ENCODE measurements at places on chromosomes 1 and 21.

- no peak for DNase-seq
Observed at GRCh38 chr1:41640141-41640751, 155.8 kb upstream of the EDN2 start.

GRCh38 chr1:184520336-184520735 lies 133.5 kb downstream of the C1orf21 start:
- no peak for DNase-seq

GRCh38 chr1:58089898-58090534 lies 456.5 kb downstream of the OMA1 start:
- no peak for DNase-seq

GRCh38 chr1:180925471-180926051 lies 12.9 kb downstream of the KIAA1614 start:
- no peak for DNase-seq

DNA sequence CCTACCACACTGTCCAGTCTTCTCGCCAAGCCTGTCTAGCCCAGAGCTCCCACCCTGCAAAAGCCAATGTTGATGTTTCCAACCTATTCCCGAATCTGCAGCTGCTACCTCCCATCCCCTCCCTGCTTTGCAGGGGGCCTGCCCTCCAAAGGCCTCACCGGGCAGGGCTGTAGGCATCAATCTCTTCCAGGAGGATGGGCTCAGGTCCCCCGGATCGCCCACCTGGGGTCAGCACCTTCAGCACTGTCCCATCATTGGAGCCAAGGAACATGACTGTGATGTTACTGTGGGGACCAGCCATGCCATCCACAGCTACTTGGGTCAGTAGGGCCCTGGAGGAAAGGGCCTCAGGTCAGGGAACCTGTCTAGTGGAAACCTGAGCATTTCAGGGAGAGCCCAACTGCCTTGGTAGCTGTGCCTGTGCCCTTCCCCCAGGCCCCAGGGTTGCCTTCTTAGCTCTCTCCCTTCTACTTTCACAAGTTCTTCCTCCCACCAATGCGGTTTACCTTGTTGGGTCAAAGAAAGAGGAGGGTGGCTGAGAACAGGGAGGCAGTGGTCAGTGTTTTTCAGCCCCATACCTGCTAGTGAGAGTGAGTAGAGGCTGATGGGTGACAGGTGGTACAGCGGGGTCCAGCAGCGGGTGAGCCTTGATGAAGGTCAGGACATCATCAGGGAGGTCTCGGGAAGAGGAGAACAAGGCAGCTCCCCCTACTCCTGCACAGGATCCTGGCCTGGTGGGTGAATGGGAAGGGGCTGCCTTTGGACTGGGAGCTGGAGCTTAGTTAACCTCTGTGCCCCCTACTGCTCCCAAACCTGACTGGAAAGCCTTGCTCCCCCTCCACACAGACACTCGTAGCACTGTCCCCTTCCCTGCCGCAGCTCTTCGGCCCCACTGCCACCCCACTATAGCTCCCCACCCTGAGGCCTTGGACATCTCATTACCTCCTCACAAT lies 10.7 kb downstream of the SEMA6C start:
- DNase-seq, result no peak

GRCh38 chr1:228281631-228282328 lies 73.9 kb downstream of the OBSCN start:
- no peak for DNase-seq

GRCh38 chr1:81209461-81209860 lies 591.3 kb upstream of the ADGRL2 start:
- DNase-seq, result no peak

GRCh38 chr1:226417830-226418546 lies 10.1 kb upstream of the PARP1 start:
- DNase-seq, result no peak

- DNase-seq, result no peak
Observed at GRCh38 chr1:10832703-10833102, 36.3 kb upstream of the CASZ1 start.

DNA sequence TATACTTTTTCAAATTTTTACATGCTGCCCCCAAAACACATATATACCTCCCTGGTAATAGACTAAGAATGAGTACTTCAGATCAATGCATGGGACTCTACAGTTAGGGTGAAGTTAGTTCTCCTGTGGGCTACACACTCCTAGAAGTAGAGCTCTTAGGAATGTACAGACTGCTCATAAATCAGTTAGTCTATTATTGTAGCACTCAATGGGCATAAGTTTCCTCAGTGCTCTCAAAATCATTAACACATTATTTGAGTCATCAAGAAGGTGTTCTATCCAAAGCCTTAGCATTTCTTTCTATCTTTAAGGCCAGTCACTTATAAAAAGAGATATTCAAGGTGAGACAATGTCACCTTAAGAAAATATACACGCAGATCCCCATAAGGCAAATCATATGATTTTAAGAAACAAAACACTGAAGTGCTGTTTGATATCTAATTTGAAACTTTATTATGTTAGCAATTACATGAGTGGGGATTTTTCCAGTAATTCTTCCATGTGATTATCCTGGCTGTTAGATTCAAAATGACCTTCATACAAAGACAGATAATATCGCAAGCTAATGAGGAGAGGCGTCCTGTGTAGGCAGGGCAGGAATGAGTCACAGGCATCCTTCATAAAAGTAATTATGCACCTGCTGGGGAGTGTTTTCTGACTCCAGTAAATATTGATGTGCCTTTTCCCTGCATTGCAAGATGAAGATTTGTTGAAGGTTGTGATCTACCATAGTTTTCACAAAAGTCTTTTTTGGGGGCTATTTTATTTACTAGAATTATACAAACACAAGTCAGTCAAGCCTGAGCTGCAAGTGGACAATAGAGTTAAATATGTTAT lies 167.2 kb upstream of the ATP1B1 start:
- no peak for DNase-seq

DNA sequence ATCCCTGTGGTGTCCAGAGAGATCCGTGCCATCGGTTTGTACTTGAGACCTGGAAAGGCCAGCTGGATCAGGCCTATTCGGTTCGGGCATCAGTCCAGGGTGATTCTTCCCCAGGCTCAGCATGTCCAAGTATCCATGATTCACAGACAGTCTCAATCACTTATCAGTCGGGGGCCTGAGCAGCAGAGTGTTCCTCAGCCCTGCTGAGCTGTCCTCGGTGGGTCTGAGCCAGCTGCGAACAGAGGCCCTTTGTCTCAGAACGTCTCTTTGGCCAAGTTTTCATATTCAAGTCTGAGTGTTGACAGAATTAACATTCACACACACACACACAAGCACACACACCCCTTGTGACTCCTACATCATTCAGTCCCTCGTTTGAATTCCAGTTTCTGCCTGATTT lies 33.4 kb upstream of the OSBPL9 start:
- peak; percentile 95 for DNase-seq

DNA sequence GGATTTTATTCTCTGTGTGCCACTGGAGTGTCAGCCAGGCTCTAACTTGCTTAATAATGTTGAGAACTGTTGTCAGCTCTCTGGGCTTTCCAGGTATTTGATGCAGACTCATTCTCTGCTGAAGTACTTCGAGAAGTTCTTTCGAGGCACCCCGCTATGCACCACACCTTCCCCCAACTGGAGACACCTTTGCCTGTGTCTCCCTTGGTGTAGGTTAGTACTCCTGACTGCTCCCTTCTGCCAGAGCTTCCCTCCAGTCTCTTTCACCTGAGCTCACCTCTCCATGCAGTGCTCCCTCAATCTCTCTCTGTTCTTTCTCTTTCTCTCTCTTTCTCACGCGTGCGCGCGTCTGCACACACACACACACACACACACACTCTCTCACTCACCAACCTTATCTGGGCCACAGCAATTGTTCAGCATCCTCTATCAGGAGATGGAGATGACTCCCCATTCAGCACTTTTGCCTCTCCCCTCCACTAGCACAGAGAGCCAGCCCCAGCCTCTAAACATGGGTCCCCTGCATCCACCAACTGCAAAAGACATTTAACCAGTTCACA lies 14.0 kb upstream of the MGST3 start:
- no peak for DNase-seq

DNA sequence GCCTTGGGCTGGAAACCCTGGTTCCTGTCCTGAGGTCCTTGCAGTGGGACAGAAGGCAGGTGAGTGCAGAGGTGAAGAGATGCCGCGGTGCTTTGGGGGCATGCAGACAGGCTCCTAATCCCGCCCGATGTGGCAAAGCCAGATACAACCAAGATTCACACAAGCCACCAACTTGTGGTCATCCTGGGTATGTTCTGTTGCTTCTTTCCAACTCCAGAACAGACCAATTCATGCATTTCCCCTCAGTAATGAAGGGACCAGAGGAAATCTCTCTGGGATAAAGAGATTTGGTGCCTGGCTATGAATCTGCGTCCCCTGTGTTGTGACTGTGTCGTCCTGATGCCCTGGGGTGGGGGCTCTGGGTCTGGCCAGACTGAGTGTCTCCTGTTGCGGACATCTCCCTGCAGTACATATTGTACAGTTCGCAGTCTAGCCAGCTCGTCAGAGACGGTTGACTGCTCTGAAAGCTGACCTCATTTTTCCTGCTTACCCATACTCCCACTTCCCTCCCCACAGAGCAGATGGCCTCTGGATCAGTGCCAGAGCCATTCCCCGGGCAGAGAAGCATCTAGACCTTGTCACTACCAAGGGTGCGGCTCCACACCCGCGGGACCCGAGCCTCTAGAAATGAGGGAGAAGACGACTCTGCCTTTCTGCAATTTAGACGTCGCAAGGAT lies 216.3 kb downstream of the KIF26B start:
- DNase-seq, result no peak

DNA sequence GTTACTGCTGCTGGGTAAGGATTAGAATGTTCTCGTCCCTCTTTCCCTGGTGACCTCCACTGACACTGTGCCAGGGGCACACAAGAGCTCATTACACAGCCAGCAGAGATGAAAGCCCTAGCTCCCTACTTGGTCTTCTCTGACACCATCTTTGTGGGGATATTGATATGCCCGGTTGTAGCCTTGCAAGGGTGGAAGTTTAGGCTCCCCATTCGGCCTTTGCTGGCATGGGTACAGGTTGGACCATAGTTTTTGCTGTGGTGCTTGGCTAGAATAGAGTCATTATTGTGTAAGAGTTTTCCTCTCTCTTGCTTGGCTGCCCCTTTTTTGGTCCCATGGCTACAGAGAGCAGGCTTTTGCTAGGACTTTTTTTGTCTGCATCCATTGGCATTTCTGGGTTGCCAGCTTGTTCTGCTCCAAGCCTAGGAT lies 12.3 kb downstream of the RAB4A start:
- no peak for DNase-seq

GRCh38 chr1:181353526-181353925 lies 129.8 kb upstream of the CACNA1E start:
- DNase-seq, result no peak

DNA sequence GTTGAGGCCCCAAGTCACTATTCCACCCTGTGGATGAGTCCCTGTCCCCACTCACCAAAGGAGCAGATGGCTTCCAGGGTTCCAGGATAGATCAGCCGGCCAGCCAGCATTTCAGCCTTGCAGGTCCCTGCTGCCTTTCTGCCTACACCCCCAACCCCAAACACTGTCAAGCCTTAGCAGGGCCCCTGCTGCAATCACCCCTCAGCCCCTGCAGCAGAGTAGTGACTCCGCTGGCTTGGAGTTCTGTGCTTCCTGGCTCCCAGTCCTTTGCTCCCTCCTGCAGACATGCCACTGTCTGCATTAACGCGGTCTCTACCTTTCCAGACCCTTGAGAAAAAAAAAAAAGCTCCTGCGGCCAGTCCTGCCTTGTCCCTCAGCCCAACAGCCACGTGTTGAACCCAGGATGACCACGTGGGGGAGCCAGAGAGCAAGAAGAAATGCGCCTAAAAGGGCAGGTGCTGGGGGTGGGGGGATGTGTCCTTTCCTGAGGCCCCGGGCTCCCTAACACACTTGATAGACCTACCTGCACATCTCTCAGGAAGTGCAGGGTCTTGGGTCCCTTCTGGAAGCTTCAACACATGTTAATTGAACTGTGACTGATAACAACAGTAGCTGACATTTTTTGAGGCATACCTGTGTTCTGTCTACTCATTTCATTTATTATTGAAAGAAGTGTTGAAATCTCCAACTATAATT lies 37.4 kb downstream of the RASSF5 start:
- DNase-seq, result peak; percentile 27

GRCh38 chr1:222697826-222698225 lies 14.5 kb downstream of the AIDA start:
- DNase-seq, result peak; percentile 58

GRCh38 chr1:177439301-177439700 lies 268.5 kb downstream of the BRINP2 start:
- DNase-seq, result no peak

DNA sequence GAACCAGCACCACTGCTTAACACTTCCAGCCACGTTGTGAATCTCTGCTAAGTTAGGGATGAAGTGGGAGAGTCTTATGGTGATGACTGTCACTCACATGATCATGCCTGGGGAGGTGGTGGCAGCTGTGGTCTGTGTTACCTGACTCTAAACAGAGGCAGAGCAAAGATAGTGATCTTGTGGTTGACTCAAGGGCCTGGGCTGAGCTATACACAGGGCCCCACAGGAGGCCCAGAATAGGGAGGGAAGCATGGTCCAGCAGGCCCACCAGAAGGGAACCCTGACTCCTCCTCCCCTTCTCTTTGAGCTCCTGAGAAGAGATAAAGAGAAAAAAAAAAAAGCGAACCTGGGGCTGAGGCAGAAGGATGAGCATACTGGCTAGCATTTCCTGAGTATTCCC lies 55.0 kb downstream of the PLXNA2 start:
- no peak for DNase-seq

- peak; percentile 25 for DNase-seq
Observed at GRCh38 chr1:87169263-87169910, 159.3 kb upstream of the LMO4 start.

GRCh38 chr1:87786861-87787545 lies 458.3 kb downstream of the LMO4 start:
- no peak for DNase-seq

GRCh38 chr1:55707196-55707595 lies 492.0 kb upstream of the USP24 start:
- DNase-seq, result no peak

GRCh38 chr1:29504196-29504595 lies 267.9 kb downstream of the PTPRU start:
- peak; percentile 8 for DNase-seq

DNA sequence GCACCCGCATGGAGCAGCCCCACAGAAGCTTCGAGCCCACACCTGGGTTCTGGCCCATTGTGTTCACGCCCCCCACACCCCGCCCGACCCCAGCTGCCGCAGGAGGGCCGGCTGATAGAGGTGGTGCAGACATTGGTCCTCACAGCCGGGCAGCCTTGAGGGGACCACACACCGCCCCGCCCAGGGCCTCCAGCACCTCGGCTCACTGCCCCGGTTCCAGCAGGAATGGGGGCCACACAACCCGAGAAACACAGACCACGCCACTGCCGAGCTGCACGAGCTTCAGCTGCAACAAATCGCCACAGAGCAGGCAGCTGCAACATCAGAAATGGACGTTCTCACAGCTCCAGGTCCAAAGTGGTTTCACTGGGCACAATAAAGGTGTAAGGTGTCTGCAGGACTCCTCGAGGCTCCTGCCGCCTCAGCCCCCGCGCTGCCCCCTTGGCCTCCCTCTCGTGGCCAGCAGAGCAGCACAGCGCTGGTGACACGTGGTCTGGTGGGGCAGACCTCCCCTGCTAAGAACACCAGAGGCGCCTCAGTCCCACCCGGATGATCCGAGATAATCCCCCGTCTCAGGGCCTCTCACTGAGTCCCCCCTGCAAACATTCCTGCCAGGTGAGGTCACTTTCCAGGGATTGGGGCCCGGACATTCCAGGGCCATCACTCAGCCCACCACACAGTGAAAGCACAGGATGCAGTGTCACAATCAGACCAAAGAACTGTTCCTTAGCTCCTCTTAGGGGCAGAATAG lies 62.3 kb upstream of the ADARB1 start:
- peak; percentile 77 for DNase-seq

GRCh38 chr21:38982096-38982495 lies 176.4 kb downstream of the ETS2 start:
- peak; percentile 59 for DNase-seq

Measured in fibroblast of lung (primary cell).